PC-3 (cell line): ENCODE measurements at places on chromosomes 3 and 15. TPM values are rescaled to one million over a fixed set of nuclear protein-coding genes. Genes with fewer than 3 reads are reported as not detected.

RLBP1 gene
- not detected in 2 replicates for total RNA-seq

GREM1 gene
- total RNA-seq = 0.58 and 1.6 TPM in 2 replicates

P3H2 gene
- total RNA-seq = 4.5 and 11.4 TPM in 2 replicates

- DNase-seq = no peak
Measured at GRCh38 chr3:99031778-99032177, 130.3 kb upstream of the DCBLD2 start.

DNA sequence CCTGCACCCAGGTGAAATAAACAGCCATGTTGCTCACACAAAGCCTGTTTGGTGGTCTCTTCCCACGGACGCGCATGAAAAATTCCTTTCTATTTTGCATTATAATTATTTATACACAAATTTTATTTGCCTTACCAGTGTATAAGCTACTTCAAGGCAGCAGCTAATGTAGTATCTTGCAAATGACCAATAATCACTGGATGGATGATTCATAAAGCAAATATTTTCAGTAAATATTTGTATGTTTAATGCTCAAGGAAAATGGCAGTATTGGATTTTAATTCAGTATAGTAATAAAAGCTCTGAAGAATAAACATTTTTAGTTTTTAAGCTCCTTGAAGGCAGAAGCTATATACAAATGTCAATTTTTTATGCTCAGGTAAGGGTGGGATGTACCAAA, 158.7 kb upstream of the NANOGP8 start:
- DNase-seq = peak; percentile 54

SNRPA1 gene
- total RNA-seq = 66.1 and 68.2 TPM in 2 replicates

- no peak for DNase-seq
Measured at GRCh38 chr15:27330326-27330725, 359.3 kb downstream of the GABRG3 start.

RSRC1 gene
- 39.5 and 42.8 TPM in 2 replicates for total RNA-seq

DNA sequence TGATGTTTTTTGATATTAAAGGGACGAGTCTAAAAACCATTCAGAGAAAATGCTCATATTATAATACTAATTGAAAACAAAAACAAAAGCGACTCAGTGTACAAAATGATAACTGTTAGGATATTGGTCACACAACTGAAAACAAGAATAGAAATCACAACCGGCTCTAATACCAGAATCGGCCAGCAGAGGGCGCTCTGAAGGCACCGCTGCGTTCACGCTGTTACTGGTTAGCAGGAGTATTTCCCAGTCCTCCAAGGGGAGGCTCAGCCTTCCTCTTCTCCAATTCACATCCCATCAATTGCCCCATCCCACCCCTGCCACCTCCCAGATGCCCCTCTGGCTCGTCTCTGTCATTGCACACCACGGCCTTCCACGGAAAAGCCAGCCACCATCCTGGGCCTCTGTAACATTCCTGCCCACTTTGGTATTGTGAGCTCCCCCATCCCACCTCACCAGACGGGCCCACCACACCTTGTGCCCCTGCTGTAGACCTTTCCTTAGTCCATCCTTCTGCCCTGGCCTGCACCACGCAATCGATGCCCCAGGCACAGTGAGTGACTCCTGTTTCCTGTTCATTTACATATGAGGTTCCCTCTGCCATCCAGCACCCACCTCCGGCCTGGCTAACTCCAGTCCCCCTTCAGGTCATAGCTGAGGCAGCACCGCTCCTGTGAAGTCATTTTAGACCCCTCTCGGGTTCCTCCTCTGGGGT, 8.5 kb downstream of the FAM107A start:
- DNase-seq = peak; percentile 92

APEH gene
- 236 and 246 TPM in 2 replicates for total RNA-seq

DNA sequence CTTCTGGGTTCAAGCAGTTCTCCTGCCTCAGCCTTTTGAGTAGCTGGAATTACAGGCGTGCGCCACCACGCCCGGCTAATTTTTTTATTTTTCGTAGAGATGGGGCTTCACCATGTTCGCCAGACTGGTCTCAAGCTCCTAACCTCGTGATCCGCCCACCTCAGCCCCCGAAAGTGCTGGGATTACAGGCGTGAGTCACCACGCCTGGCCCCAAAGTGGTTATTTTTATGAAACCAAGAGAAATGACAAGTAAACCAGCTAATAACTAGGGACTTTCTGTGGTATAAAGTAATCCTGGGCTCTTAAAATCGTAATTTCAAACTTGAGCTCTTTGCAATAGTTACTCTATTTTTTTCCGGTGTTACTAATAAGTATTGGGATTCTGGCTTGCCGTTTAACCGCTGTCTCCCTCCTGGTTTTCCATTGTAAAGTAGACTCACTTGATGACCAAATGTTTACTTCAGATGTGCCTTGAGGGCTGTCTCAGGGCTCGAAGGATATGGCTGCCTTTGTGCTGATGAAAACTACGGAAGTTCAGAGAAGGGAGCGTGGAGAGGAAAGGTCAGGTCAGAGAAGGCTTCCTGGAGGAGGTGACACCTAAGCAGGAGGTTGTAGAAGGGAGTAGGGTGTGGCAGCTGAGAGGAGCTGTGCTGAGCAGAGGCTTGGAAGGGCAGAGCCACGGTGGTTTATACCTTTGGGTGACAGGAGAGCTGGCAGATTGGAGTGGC, 4.2 kb downstream of the ZSCAN2 start:
- DNase-seq = no peak

DNA sequence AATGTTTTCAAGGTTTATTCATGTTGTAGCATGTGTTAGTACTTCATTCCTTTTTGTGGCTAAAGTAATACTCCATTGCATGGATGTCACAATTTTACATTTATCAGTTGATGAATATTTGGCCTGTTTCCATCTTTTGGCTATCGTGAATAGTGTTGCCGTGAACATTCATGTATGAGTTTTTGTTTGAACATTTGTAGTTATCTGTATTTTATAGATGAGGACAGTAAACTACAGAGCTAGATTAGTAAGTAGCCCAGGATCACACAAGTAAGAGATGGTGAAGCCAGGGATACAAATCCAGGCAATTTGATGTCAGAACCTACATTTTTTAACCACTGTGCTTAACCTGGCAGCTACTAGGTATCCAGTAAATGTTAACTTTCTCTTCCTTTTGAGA, 63.2 kb downstream of the ASTE1 start:
- peak; percentile 50 for DNase-seq

DNA sequence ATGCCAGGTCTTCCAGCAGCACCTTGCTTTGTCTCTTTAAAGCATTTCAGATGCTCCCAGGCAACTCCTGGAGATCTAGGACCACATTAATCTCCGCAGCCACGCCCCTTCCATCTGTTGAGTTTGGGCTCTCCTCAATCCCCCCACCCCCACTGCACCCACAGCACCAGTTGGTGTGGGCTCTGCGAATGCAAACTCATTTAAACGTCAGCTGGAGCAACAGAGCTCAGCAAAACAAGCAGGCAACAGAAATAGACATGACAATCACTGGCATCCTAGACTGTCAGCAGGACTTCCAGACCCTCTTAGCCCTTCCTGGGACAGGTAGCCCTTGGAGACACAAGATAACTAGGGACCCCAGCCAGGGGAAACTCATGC, 106.9 kb downstream of the LSM3 start:
- no peak for DNase-seq

DNA sequence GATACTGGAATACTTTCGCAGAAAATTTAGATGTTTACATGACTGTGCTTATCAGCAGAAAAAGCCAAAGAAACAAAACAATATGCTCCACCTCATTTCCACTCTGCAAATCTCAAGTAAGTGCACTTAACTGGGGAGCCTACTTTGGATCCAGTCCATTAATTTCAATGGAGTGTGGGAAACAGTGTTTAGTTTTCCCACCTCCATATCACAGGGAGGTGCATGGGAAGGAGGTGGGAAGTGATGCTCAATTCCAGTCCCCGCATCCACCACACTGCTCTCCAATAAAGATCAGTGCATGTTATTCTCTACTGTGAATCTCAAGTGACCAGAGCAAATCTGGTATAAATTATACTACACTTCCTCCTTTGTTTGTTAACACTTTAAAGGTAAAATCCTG, 2.9 kb downstream of the NEDD4 start:
- no peak for DNase-seq

GRCh38 chr3:196634224-196634623, 5.3 kb upstream of the NRROS start:
- no peak for DNase-seq

- DNase-seq = peak; percentile 100
Measured at GRCh38 chr3:20054549-20054987, 14.3 kb downstream of the KAT2B start.

DNA sequence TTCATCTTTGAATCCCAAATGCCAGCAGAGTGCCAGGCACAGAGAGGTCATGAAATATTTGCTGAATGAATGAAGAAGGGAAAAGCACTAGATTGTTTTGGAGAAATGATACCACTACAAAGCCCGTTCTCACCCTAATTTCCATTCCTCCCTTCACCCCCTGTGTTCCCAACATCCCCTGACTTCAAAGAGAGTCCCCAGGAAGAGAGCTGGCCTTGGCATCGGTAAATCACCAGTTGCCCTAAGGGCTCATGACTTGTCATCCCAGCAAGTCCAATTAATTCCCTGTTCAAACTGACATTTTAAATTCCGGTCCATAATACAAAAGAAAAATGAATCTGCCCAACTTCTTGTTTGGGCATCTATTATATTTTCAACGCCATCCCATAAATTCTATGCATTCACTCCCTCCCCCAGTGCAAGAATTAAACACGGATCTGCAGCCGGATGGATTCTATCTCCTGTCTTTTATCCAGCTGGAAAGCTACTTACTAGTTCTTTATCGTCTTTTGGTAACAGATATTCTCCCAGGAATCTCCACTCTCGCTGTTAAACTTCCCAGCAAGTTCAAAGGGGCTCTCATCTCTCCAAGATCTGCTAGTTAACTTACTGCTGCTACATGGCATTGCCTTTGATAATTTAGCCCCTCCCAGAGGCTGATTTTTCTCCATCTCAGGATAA, 63.9 kb upstream of the TSC22D2 start:
- DNase-seq = no peak

SNURF gene
- 6.0 and 13.1 TPM in 2 replicates for total RNA-seq

- DNase-seq = peak; percentile 44
Measured at GRCh38 chr3:29822071-29822470, 541.2 kb downstream of the RBMS3 start.

DNA sequence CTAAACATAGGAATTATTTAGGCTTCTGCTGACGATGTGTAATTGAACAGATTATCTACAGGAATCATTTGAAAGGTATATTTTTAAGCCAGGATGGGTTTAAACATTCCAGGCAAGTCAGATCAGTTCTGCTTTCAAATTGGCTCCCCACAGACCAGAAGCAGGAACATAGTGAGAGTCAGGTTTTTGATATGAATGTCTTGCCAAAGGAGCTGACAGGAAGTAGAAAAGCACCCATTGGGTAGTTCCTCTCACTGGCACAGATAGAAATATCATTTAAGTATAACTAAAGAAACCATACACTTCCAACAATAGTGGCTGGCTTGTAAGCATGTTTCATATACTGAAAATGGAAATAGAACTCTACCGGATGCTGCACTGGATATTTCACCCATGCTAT, 95.2 kb downstream of the CLDN1 start:
- DNase-seq = no peak

SLC28A1 gene
- 0.58 and 1.1 TPM in 2 replicates for total RNA-seq

DNA sequence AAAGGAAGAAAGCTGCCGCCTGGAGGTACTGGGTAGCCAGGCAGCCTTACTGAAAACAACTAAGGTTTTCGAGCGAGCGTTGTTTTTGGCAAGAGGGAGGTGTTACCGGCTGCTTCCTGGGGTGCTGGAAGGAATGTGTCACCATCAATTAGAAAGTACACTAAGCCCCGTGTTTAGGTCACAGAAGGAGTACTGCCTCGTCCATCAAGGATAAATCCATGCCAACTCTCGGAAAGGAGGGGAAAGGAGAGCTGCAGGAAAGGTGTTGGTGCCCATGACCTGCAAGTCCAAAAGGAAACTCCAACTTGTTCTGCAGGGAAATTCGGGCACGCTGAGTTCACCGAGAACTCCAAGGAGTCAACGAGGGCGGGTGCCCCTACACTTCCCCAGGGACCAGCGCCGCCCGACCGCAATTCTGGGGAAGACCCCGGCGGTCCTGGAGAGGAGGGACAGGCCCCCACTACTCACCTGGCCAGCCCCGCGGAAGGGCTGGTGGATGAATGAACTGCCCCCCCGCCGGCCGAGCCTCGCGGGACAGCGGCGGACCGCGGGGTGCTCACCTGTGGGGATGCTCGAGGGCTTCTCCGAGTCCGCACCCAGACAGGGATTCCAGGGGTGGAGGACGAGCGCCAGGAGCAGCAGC, 542 bp downstream of the PLOD2 start:
- peak; percentile 88 for DNase-seq

- DNase-seq = no peak
Measured at GRCh38 chr3:43894176-43895049, 203.7 kb downstream of the ABHD5 start.

DNAJA4 gene
- total RNA-seq = 1.3 and 5.4 TPM in 2 replicates
